ENCODE measurements at places on chromosomes 5 and 9. TPM values are rescaled to one million over a fixed set of nuclear protein-coding genes. Genes with fewer than 3 reads are reported as not detected.

ZNF879 gene
- total RNA-seq: 5.4 TPM

SMIM33 gene
- total RNA-seq: under 0.01 TPM

LCN2 gene
- 2.2 TPM for total RNA-seq

PALM2AKAP2 gene
- under 0.01 TPM for total RNA-seq

ZFP37 gene
- 0.27 TPM for total RNA-seq

TCF7 gene
- total RNA-seq: 0.81 TPM

BAAT gene
- total RNA-seq: not detected
